ENCODE measurements at places on chromosomes 16 and 17.

DNA sequence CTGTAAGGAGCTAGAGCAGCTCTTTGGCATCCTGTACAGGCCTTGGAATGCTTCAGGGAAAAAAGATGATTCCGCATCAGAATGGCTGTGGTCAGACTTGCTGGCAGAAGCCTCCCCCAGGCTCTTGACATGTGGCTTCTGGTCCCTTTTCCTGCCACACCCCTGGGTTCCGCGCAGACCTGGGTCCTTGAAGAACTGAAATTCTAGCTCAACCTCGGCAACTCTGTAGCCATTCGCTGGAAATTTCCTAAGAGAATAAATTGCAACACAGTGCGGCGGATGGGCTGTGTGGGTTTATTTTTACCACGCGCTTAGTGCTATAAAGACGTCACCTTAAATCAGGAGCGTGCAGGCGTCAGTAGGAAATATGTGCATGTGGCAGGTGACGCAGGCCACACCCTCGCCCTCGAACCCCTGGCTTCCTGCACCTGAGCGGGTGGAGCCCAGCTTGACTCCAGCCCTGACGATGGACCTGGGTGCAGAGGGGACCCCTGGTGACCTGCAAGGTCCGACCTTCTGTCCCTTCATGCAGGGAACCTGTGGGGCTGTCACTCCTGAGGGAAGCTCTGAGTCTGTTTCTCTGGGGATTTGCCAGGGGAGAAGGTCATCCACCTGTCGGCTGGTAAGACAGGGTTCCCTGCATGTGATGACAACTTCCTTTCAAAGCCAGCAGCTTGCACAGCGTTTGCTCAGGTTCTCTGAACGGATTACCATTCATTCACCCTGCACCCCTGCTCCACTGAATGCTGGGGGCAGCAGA lies 46.3 kb downstream of the METRNL start:
- DNase-seq, result no peak

- no peak for DNase-seq
Measured at GRCh38 chr16:1134776-1135458, 18.0 kb upstream of the CACNA1H start.

DNA sequence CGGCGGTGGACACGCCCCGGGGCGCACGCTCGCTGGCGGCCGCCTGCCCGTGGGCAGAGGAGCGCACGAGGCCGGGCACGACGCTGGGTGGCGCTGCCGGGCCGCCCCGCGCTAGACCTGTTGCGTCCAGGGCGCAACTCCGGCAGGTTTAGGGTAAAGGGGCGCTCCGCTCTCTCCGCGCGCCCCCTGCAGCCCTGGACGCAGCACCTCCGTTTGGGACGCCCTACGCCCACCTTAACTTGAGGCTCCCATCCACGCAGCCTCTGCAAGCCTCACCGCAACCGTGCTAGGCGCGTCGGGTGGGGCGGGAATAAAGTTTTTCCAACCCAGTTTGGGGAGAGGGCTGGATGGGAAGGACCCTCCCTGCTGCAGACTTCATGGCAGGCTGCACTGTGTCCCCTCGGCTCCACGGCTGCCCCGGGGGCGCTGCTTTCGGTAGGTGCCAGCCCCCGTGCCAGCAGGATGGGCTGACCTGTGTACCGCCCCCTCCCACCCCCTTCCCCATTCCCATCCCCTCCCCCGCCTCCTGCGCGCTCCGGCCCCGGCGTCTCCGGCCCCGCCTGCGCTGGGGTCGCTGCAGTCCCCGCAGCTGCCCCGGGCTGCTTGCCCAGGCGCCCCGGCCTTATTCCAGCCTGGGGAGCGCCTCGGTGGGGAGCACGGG lies at the start of gene SYT17:
Gene SYT17 (plus strand): TSS at position 531 of the 661 bp plus-strand sequence. CDS start 407 bp downstream, outside the sequence.
- no peak for DNase-seq

DNA sequence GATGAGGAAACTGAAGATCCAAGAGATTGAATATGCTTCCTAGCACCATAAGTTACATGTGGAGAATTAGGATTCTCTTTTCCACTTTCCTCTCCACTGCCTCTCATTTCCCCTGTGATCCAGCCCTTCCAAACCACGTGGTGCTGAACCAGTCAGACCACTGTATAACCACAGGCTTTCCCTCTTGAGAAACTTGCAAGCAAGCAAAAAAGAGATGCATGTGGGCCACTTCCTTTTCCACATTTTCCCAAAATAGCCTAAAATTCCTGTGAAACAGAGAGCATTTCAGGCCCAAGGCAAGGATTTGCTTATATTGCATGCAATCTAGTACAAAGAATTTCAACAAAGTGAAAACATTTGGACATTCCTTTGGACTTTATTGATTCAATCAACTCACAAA lies 59.3 kb upstream of the KSR1 start:
- DNase-seq, result no peak

DNA sequence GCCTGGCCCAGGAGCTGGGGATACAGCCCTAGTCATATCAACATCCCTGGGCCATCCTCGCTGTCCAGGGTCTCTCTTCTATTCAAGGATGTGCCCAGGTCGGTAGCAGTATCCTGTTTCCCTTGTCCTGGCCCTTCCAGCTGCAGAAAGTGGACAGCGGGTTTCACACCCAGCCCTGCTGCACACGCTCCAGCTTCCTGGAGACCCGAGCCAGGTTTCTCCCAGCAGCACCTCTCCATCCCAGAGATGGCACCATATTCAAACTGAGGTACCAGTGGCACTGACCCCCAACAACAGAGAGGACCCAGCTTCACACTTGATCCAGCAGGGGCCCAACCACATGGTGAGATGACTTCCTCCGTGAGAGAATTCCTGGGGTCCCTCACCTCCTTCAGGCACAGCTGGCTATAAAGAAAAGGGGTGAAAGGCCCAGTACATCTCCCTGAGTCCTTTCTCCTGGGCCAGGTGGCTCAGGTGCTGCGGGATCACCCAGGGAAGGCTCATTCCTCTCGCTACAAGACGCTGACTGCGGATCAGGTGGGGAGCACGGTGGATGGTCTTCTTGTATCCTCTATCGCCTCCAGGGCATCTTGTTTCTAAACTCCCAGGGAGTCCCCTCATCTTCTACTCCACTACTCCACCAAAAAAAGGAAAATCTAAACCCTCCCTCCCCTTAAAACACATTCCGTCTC lies 1.4 kb downstream of the CUEDC1 start:
- no peak for DNase-seq

- peak; percentile 62 for DNase-seq
Measured at GRCh38 chr17:50139950-50140885, 10.3 kb upstream of the SAMD14 start.

DNA sequence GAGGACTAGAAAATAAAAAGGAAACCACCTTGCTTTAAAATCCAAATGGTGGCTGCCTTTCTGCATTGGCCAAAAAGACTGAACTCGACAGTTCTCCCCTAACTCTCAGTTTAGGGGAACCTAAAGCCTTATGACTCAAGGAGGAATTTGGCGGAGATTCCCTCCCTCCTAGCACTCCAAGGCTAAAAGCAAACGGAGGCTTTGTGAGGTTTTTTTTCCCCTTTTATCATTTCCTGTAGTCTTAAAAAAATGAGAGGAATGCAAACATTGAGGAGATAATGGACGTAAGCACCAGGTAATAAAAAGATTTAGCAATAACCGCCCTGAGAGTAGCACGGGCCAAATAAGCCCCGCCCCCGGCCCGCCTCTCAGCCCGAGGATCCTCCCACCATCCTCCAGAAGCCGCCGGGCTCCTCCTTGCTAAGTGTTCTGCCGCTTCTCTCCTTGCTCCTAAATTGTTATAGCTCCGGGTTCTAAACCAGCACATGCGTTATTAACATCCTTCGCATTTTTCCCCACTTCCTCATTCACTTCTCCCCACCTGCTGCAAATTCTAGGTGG lies 5.8 kb upstream of the KIFC3 start:
- peak; percentile 31 for DNase-seq

- no peak for DNase-seq
Measured at GRCh38 chr17:74698069-74698468, 14.7 kb downstream of the CD300LF start.

GRCh38 chr17:62862251-62862650 lies 54.1 kb upstream of the MARCHF10 start:
- no peak for DNase-seq

DNA sequence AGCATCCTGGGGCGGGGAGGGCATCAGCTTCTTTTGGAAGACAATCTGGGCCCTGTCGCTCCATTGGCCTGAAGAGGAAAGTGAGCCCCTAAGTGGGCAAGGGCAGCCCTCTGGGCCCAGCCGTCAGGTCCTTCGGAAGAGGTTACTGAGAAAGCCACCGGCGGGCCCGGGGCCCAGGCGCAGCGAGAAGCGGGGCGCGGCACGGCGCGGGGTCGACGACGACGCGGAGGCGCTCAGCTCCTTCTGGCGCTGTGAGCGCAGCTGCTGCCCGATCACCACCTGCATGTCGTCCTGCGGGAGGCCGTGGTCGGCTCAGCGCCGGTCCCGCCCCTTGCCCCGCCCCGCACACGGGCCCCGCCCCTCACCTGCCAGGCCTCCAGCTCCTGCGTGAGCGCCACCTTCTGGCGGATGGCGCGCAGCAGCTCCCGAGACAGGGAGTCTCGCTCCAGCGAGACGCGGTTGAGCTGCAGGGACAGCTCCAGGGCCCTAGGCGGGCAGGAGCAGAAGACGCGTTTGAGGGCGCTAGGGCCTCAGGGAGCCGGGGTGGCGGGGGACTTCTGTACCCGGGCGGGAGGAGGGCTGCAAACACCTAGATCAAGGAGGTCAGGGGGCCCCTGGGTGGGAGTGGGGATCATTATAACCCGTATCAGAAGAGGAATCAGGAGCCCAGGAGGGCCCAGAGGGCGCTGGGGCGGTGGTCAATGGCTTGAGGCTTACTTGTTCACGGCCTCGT lies 4.3 kb downstream of the THOC6 start:
- peak; percentile 74 for DNase-seq

DNA sequence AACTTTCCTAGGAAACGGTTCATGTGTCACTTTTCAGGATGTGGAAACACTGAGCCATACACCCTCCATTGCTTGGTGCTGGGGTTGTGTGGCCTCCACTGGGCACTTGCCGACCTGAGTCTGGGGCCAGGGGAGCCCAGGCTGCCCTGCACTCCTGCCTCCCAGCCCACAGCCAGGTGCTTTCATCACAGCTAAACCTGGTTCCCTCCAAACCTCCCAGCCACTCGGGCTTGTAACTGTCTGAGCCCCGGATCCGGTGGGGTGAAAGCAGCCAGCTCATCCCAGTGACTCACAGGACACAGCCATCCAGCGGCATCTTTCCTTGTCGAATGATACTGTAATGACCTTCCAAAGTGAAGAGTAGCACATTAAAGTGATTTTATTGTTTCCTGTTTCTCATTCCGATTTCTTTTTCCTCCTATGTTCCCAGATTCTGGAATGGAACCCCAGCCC lies 19.8 kb downstream of the CARHSP1 start:
- DNase-seq, result no peak

- no peak for DNase-seq
Measured at GRCh38 chr17:50562242-50563091, 2.0 kb downstream of the CACNA1G start.

- DNase-seq, result no peak
Measured at GRCh38 chr17:41394254-41394996, 3.0 kb downstream of the KRT31 start.

DNA sequence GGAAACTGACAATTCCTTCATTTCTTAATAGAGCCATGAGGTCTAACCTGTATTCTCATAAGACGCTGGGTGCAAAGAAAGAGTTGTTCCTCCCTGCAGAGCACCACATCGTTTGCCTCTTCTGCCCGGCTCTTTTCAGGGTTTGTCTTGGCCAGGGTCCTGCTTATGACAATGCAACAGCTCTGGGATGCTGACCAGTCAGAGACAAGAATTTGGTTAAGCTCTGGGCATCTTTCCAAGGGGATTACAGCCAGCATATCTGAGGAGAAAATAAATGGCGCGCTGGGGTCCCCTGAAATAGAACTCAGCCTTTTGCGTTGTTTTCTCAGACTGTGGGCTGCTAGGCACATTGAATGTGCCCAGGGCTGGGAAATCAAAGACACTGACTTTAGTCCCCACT lies 128.6 kb downstream of the SHISA6 start:
- DNase-seq, result no peak

GRCh38 chr17:82243648-82244412 lies 15.0 kb downstream of the SLC16A3 start:
- DNase-seq, result no peak

DNA sequence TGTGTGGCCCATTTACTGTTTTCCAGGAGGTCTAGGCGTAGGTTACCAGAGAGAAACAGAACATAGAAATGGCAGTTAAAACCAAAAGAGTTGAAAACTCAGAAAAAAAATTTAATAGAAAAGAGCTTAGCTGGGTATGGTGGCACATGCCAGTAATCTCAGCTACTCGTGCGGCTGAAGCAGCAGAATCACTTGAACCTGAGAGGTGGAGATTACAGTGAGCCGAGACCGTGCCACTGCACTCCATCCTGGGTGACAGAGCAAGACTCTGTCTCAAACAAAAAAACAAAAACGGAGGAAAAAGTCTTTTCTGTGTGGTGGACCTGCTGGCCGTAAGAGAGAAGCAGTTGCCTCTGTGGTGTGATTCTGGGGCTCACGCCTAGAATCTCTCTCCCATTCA lies 35.8 kb downstream of the MRTFB start:
- DNase-seq, result no peak

DNA sequence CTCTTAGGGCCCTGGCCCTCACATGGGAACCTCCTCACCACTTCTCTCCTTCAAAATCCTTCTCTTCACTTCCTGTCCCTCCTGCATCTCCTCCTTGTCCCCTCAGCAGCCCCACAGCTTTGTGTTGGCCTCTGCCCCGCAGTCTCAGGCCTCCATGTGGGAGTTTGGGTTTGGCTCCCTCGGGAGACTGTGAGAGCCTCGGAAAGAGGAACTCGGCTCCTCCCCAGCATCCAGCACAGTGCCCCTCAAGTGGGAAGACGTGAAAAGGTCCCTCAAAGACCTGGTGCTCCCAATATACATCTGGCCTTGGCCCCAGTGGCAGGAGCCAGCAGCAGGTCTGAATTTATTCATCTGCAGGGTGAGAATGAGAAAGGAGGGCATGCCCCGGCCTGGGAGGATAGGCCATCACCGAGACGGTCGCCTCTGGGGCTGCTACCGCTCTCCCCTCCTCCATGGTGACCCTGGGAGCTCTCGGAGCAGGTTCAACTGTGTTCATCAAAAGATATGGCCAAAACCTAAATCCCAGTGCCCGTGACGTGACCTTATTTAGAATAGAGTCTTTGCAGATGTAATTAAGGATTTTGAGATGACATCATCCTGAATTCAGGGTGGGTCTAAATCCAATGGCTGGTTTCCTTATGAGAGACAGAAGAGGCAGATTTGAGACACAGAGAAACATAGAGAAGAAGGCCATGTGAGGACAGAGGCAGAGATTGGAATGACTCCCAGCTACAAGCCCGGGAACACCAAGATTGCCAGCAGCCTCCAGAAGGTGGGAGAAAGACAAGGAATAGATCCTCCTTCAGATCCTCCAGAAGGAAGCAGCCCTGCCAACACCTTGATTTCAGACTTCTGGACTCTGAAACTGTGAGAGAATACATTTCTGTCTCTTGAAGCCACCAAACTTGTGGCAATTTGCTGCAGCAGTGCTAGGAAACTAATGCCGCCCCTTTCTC lies 135.1 kb downstream of the MRM1 start:
- DNase-seq, result no peak

DNA sequence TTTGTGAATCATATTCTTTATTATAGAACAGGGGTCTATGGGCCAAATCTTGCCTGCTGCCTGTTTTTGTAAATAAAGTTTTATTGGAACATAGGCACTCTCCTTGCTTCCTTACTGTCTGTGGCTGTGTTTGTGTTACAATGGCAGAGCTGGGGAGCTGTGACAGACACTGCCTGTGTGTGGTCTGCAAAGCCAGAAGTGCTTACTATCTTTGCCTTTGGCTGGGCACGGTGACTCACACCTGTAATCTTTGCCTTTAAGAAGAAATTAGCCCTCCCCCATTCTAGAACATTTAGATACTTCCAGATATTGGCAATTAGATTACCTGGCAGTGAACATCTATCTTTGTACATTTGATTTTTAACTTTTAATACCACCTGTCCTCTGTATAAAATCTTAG lies 308.3 kb downstream of the FOXL1 start:
- DNase-seq, result no peak

- DNase-seq, result no peak
Measured at GRCh38 chr17:3954976-3955672, 9.1 kb downstream of the ATP2A3 start.

All from T-helper 22 cell (primary cell).